DMS 273 treated with DMSO at 0.1 percent for 48 hours (cell line): ENCODE measurements at places on chromosomes 16 and 17.

DNA sequence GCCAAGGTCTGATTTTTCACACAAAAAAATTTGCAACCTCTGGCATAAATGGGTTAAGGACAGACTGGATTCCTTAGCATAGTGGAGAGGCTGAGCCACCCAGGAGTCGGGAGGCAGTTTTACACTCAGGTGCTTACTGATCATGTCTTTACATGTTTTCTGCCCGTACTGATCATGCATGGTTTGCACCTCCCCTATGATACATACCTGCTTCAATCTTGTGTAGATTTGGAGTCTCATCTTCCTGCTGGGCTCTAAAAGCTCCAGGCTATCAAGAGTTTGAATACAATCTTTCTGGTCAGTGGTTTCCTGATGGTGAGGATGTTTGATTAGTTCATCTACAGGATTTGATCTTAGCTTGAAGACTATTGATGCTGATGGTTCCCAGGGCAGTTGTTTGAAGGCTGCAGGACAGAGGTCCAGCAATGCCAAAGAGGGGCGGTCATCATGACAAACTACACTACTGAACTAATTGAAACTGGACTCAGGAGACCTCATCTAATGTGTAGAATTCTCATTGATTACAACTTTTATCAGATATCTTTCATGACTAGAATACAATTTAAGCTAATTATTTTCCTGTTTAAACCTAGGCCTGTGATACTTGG lies 6.9 kb downstream of the C1QBP start:
- DNase-seq = no peak

GRCh38 chr17:75181110-75181509 lies 1.6 kb downstream of the SUMO2 start:
- no peak for DNase-seq

GRCh38 chr16:67561824-67562525 lies 351 bp upstream of the CTCF start:
- DNase-seq = peak; percentile 97

- DNase-seq = no peak
These were observed 9.1 kb upstream of the BLMH start for GRCh38 chr17:30300818-30301217.

GRCh38 chr17:2396192-2396567 lies 4.7 kb downstream of the MNT start:
- no peak for DNase-seq

DNA sequence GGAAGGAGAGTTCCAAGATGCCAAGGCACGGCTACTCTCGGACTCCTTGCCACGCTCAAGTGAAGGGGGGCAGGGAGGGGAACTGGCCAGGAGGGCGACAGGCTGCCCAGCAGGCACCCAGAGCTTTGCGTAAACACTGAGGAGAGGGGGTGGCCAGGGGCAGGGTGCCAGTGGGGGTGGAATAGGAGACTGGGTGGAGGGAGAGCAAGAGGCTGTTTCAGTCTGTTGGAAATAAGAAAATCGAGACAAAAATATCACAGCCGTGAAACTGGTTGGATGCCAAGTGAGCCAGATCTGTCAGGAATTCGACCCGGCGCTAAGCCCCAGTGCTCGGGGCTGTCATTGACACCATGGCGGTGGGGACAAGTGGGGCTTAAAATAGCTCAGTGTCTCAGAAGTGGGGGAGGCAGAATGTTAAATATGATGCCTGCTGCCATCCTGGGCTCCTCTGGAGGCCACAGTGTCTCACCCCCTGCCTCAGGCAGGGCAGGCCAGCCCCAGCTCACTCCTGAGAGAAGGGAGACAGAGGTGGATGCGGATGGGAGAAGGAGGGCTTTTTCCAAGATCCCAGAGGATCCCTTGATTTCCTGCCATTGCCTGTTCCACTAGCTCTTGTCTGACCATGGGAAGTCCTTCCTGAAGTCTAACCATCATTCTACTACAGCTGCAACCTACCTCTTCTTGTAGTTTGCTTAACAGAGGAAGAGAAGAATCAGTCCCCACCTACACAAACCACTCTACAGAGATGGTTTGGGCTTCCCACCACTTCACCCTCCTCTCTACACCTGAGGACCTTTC lies 9.5 kb downstream of the PNMT start:
- DNase-seq = no peak

GRCh38 chr17:80790021-80790765 lies 201.4 kb upstream of the CHMP6 start:
- DNase-seq = no peak

GRCh38 chr17:11278186-11278991 lies 37.4 kb downstream of the SHISA6 start:
- DNase-seq = no peak

GRCh38 chr17:12024327-12024726 lies 3.6 kb downstream of the MAP2K4 start:
- no peak for DNase-seq

- no peak for DNase-seq
These were observed 1062.7 kb upstream of the EEF2KMT start for GRCh38 chr16:6160303-6160702.

GRCh38 chr16:66596986-66597848 lies 7.3 kb upstream of the CMTM3 start:
- no peak for DNase-seq

- DNase-seq = peak; percentile 24
These were observed 46.6 kb upstream of the NUDT7 start for GRCh38 chr16:77675464-77676324.

GRCh38 chr16:12341423-12341822 lies 364.9 kb downstream of the SNX29 start:
- DNase-seq = no peak

DNA sequence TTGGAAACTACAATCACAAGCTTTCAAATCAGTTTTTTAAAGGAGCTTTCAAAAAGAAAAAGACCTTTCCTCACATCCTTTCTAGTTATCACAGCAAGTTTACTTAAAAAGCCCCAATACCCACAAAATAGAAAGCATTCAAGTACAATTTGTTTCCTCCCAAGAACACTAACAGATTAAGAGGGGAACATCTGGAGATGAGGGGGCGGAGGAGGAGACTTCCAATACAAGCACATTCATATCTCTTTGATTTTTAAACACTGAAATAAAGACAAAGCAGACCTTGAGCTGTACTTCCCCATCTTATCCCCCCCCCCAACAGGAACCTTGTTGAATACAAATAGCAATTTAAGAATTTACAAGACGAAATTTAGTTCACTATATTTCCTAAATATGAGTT lies 2.0 kb downstream of the YWHAE start:
- DNase-seq = no peak

GRCh38 chr17:80738987-80739730 lies 194.5 kb downstream of the RPTOR start:
- DNase-seq = no peak

- DNase-seq = no peak
These were observed 73.3 kb upstream of the TBX2 start for GRCh38 chr17:61326330-61326729.

DNA sequence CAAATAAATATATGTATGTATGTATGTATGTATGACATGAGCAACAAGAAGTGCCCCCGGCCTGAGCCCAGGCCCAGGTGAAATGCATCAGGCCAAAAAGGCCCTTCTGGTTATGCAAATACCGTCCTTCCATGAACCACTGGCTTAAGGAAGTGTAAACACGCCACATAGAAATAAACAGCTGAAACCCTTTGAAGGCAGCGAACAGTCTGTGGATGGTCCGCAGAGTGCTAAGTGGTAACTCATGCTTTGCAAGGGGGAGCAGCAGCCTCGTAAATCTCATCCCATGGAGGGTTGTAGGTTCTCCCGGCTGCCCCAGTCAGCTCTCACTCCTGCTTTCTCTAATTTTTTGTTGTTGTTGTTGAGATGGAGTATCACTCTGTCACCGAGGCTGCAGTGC lies 36.7 kb downstream of the COTL1 start:
- no peak for DNase-seq

GRCh38 chr16:62665269-62665668 lies 629.0 kb upstream of the CDH8 start:
- DNase-seq = no peak

GRCh38 chr17:50527155-50527762 lies 5.3 kb upstream of the EPN3 start:
- DNase-seq = no peak

- DNase-seq = no peak
These were observed 7.9 kb upstream of the SOST start for GRCh38 chr17:43766413-43767052.

- DNase-seq = peak; percentile 67
These were observed 16.8 kb downstream of the NQO1 start for GRCh38 chr16:69709456-69710084.

DNA sequence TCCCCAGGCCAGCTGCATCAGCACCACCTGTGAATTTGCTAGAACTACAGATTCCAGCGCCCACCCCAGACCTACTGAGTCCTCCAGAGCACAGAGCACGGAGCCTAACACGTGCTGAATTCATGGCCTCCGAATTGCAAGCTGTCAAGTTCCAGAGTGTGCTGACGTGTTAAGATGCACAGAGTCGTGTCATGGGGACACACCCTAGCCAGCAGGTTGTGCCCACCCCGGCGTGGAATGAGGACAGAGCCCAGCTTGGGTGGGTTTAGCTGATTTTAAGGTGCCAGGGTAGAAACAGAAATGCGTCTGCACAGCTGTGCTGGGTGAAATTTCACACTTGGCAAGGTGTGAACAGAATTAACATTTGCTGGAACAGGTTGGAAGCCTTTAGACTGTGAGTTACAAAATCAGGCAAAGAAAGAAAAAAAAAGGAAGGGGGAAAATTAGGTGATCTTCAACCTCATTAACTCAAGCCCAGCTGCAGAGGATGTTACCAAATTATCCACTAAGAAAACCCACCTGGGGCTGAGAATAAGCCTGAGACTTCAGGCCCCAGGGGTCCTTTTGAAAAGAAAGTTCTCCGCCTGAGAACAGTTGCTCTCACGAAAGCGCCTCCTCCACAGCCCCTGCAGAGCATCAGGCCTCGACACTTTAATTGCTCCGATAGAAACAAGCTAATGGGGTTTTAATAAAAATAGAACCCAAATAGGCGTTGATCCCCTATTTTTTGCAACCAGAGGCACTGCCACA lies 27.1 kb downstream of the GINS3 start:
- no peak for DNase-seq

- DNase-seq = no peak
These were observed 414.4 kb downstream of the UTP18 start for GRCh38 chr17:51674579-51675255.

GRCh38 chr16:89811321-89811720 lies 5.1 kb downstream of the FANCA start:
- DNase-seq = no peak

DNA sequence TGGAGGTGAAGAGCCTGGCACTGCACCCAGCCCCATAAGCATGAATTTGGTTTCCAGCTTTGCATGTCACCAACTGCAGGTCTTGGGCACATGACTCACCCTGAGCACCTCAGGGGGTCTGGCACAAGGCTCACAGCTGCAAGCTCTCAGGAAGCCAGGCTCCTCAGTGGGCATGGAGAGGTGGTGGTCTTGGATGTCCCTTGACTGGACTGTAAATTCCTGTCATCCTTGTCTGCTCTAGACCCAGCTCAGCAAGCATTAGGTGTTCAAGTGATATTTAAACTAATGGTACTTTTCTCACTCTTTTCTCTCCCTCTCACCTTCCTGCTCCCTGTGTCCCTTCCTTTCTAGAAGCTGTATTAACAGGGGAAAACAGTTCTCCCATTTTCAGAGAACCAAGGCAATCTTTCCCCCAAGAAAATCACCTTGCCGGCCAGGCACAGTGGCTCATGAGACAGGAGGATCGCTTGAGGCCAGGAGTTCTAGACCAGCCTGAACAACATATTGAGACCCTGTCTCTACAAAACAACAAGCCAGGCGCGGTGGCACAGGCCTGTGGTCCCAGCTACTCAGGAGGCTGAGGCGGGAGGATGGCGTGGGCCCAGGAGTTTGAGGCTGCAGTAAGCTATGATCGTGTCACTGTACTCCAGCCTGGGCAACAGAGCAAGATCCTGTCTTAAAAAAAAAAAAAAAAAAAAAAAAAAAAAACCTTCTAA lies 5.1 kb upstream of the KIFC3 start:
- DNase-seq = no peak

- DNase-seq = no peak
These were observed 572.1 kb upstream of the PSMD7 start for GRCh38 chr16:73724503-73724902.

DNA sequence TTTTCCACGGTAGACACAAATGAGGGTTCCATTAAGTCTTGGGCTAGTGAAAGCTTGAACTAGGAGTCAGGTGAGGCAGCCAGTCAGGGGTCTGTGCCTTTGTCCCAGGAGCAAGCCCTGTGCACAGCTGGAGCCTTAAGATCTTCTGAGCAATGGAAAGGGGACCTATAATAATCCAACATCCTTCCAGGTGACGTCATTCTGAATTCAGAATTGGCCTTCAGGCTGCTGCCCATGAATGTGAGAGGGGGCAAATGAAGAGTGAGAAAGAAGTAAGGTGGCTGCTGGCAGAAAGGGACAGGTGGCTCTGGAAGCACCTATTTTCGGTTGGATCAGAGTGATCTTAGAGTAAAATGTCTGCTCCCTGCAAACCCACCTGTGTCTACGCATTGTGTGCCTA lies 488.1 kb upstream of the CDH5 start:
- no peak for DNase-seq

DNA sequence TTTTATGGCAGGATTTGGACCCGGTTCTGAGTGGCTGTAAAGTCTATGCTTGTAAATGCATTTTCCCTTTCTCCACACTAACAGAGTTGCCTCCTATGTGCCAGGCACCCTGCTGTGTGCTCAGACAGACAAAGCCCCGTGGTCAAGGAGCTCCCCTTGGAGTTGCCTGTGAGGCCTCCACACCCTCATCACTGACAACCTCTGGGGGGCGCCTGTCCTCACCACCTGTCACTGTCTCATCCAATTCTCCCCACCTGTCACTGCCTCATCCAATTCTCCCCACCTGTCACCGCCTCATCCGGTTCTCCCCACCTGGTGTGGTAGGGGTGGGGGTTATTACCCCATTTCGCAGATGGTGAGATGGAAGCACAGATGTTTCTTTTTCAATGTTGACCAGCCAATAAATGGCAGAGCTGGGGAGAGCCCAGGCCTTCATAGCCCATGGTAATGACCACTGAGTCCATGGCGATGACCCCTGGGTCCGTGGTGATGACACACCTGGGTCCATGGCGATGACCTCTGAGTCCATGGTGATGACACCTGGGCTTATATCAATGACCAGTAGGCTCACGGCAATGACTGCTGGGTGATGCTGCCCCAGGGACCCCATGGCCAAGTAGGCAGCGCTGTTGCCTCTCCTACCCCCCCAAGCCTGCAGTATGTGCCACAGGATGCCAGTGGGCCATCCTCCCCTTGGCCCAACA lies 150.1 kb downstream of the IRF8 start:
- no peak for DNase-seq

- DNase-seq = no peak
These were observed 8.9 kb upstream of the WSCD1 start for GRCh38 chr17:6061290-6061689.

GRCh38 chr17:5813357-5813756 lies 229.0 kb upstream of the NLRP1 start:
- DNase-seq = no peak
